ENCODE measurements at places on chromosomes 3 and 15.

DNA sequence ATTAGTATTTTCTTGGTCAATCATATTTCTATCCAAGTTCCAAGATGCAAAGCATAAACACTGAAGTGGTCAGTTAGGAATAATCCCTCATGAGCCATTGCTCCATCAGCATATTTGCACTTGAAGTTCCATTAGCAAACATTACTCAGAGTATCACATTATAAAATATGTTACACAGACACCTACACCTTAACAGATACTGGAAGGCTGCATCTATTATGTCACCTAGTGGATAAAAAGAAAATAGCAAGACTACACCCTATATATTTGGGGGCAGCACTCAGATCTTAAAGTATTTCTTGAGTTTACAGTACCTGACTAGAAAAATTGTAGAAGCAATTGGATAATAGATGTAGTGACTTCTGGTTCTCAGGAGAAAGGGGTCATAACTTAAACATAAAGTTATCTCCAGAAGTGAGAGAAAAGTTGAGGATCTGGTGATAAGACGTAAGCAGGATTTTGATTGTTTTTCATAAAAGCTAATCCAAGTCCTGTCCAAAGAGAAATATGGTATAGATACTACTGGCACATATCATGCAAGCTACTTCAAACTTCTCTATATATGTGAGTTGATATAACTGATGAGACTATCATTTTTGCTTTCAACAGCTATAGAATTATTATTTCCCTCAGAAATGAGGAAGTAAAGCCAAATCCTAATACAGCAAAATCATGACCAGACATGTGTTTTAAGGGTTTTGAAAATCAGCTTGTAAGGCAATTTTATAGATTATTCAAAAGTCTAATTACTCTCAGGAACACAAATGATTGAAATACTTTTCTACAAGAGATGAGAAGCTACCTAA lies 422.2 kb downstream of the GBE1 start:
- peak; percentile 34 for DNase-seq

DNA sequence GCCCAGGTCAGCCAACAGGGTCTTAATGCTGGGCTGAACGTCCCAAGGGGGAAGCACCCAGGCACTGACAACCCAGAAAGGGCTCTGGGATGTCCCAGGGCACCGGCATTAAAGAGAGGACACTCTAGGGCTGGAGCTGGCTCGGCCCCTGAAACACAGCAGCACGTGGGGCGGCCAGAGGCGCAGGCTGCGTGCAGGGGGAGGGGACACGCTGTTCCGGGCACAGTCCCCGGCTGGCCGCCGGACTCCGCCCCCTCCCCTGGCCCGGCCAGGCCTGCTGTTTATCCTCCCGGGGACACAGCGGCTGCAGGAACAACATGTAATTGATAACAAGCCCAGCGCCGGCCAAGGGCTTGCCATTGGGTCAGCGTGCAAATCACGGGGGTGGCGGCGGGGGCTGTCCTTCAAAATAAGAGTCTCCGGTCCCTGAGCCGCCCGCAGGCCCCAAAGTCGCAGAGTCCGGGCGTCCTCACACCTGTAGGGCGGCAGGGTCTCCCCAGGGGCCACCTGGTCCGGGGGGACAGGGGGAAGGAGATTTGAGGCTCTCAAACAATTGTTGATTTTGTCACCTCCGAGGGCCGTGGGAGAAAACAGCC lies 1.3 kb downstream of the KLF15 start:
- no peak for DNase-seq

- no peak for DNase-seq
Observed at GRCh38 chr3:151371526-151371925, 13.0 kb downstream of the P2RY12 start.

DNA sequence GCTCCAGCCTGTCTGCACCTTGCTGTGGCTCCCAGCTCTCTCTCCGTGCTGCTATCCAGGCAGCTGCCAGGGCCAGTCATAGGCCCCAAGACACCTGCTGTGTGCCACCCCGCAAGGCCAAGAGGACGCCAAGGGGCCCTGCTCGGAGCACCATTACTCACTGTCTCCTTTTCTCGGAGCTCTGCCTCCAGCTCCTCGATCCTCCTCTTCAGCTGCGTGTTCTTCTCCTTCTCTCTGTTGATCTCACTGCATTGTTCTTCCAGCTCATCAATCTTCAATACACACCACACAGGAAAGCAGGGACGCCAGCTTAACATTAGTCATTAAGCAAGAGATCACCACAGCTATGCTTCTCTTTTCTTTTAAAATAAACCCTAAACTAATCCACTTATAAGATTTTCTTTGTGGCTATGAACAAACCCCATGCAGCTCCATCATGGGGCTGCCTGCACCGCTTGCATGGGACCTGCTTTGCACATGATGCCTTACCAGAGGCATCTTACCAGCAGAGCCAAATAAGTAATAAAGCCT lies 42.6 kb downstream of the WHAMM start:
- no peak for DNase-seq

DNA sequence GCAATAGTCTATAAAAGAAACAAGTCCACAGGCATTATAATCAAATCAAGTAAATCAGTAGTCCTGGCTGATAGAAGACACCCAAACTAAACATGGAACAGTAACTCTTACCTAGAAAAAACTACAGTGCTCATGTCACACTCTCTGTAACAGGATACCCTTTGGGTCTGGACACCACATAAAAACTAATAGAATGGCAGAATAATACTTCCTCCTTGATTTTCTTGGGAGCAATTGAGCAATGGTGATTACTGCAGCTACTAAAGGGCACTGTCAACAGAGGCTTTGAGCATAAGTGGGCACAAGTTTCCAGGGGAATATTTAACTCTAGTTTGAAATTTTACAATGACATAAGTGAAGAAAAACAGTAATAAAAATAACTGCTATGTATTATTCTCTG lies 59.5 kb downstream of the GLB1 start:
- DNase-seq = no peak

DNA sequence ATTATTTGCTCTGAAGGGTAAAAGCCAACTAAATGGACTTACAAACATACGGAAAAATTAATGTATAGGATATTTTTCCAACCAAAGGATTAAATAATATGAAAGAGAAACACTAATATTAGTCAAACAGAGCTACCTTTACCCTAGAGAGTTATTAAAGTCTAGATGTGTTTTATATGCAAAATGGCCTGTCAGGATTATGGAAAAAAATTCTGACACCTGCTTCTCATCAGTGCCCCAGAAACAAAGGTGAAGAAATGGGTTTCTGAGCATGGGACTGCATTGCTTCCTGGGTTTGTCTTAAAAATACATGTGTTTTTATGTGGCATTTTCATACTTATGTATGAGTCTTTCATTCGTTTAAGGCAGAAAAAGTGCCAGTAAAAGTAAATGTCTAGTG lies 148.3 kb downstream of the ROBO2 start:
- no peak for DNase-seq

DNA sequence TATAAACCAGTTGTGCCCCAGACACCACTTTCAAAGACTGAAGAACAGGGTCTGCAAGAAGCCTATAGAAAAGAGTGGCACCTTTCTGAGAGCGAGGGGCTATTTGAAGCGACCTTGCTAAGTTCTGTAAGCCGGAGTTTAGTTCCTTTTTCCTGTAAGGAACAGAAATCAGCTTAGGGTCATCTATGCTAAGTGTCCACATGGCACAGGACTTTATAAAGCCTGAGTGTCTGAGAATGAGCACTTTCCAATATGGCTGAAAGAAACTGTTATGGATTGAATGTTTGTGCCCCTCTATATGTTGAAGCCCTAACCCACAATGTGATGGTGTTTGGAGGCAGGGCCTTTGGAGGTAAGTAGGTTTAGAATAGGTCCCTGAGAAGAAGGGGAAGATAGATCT lies 4.0 kb upstream of the A4GNT start:
- no peak for DNase-seq

- no peak for DNase-seq
Observed at GRCh38 chr15:51904421-51904820, 67.2 kb downstream of the LEO1 start.

All from AML-193 (cell line).